ENCODE measurements at places on chromosomes 11 and 22.

GRCh38 chr11:69283446-69283845 lies 10.5 kb upstream of the MYEOV start:
- DNase-seq: no peak

GRCh38 chr22:21697880-21698279 lies 32.1 kb downstream of the PPIL2 start:
- DNase-seq: no peak

DNA sequence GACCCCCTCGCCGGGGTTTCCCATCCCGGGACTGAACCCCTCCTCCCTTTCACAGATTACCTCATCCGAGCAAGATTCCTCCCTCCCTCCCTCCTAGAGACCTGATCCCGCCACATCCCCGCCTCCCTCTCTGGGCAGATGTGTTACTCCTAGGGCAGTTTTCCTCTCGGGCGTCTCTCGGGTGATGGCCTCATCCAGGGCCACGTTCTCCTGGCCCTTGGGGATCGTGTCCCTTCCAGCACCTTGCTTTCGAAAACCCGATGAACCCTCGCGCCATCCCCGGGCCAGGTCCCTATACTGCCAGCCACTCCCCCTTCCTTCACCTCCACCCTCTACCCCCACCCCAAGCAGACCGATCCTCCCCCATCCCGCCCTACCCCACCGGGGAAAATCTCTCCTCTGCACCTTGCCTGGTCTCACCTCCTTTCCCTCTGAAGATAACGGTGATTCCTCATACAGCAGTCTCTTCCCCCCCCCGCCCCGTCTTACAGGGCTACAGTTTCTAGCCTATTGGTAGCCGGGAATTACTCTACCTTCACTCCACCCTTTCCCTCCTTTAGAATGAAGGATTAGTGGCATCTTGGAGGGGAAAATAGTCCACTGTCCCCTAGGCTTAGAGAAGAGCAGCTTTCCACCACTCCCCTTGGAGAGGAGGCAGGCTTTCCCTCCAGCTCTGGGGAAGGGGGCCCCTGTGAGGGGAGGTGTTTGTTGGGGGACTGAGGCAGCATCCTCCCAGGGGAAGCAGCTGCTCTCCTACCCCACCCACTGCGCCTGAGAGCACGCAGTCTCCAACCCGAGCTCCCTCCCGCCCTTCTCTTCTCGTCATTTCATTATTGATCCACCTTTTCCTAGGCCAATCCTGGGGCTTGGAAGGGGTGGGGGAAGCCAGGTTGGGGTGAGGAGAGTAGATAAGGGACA lies 1.2 kb downstream of the KMT2A start:
- DNase-seq: peak; percentile 25

- no peak for DNase-seq
Measured at GRCh38 chr11:120096369-120097191, 41.3 kb downstream of the TRIM29 start.

DNA sequence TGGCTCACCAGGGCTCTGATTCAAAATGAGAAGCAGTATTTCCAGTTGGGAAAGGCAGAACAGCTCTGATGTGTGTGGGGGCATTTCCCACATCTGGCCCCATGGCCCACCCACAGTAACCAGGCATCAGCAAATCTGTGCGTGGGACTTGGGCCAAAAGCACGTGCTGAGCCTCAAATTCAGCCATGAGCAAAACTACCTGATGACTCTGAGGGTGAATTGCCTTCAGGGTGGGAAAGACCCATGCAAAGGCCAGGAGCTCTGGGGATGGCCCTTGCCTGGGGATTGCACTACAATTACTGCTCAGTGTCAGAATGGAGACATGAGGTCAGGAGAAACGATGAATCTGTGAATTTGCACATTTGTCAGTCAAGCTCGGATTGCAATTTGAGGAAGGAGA lies 20.9 kb downstream of the TP53AIP1 start:
- DNase-seq: no peak

DNA sequence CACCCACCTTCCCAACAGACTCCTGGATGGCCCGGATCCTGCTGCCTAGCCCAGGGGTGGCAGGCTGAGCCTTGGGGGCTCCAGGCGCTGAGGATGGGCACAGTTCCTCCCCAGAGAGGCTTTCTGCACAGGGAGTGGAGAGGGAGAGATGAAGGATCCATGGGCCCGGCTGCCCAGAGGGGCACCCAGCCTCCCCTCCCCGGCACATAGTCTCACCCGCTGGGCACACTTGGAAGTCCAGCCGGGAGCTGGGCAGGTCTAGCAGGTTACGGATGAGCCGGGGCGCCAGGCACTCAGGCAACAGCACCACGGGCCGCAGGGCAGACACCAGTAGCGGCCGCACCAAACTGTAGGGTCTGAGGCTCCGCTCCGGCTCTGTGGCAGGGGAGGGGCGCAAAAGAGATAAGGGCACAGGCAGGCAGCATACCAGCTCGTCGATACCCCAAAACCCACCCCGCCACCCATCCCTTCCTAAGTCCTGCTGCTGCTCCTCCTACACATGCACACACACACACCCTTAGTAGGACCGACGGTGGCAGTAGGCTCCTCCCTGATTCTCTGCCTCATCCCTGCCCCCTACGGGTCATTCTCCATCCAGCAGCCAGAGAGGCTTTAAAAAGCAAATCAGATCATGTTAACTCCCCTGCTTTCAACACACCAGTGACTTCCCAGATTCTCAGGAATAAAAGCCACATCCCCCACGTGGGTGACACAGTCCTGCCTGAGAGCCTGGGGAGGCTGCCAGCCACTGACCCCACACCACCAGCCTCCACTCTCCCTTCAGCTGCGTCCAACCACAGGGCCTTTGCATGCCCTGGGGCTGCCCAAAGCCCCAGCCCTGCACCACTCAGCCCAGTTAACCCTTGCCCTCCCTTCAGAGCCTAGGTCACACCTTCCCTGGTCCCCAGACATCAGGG lies 6.5 kb upstream of the MFNG start:
- peak; percentile 44 for DNase-seq

DNA sequence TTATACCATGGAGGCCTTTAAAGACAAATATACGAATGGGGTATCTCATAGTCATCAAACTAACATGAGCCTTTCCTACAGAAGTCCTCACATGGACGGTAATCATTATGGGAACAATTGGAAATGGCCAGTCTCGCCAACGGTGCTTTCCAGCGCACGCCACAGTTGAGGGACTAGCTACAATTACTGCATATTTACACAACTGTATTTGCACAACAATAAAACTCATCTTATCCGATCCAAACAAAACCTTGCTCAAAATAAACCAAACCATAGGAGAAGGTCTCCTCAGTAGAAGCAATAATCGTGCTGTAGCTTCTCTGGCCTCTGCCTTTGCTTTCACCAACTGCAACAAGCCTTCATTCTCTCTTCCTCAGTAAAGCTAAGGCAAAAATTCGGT lies 5.9 kb downstream of the CADM1 start:
- no peak for DNase-seq

GRCh38 chr11:8262552-8263108 lies 1.0 kb downstream of the LMO1 start:
- peak; percentile 36 for DNase-seq

GRCh38 chr11:65435981-65436411 lies 13.4 kb downstream of the NEAT1 start:
- no peak for DNase-seq

DNA sequence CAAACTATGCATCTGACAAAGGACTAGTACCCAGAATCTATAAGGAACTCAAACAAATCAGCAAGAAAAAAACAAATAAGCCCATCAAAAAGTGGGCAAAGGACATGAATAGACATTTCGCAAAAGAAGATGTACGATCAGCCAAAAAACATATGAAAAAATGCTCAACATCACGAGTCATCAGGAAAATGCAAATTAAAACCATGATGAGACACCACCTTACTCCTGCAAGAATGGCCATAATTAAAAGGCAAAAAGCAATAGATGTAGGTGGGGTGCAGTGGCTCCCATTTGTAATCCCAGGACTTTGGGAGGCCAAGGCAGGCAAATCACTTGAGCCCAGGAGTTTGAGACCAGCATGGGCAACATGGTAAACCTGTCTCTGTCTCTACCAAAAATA lies 10.4 kb upstream of the OR10V1 start:
- DNase-seq: no peak

GRCh38 chr11:117789241-117789640 lies 7.8 kb downstream of the DSCAML1 start:
- DNase-seq: no peak

- DNase-seq: no peak
Measured at GRCh38 chr11:60844045-60844869, 2.3 kb downstream of the CCDC86 start.

- DNase-seq: no peak
Measured at GRCh38 chr22:31142285-31142684, 2.0 kb upstream of the PLA2G3 start.

GRCh38 chr11:29260939-29261705 lies 755.7 kb downstream of the KCNA4 start:
- no peak for DNase-seq

DNA sequence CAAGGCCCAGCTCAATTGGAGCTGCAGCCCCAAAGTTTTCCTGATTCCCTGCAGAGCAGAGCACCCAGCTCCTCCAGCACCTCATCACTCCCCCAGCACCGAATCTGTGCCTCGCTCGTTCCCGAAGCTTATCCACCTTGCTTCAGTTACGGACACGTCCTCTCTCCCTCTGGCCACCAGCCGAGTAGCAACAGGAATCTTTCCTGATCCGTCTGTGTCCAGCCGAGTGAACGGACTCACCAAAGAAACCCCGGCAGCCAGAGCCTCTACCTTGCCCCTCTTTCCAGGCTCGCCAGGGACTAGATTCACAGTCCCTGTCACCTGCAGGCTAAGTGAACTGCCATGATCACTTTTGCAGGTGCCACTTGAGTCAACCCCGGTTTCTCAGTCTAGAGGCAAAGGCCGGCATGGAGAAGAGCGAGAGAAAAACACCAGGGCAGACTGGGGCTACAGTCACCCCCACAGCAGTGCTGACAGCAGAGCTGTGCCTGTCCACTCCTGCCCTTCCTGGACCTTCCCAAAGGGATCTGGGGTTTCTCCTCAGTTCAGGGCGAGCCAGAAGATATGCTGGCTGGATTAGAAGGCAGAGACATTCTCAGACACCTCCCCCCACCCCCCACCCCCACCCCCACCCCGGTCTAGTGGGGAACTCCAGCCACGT lies 32.3 kb downstream of the BID start:
- no peak for DNase-seq

DNA sequence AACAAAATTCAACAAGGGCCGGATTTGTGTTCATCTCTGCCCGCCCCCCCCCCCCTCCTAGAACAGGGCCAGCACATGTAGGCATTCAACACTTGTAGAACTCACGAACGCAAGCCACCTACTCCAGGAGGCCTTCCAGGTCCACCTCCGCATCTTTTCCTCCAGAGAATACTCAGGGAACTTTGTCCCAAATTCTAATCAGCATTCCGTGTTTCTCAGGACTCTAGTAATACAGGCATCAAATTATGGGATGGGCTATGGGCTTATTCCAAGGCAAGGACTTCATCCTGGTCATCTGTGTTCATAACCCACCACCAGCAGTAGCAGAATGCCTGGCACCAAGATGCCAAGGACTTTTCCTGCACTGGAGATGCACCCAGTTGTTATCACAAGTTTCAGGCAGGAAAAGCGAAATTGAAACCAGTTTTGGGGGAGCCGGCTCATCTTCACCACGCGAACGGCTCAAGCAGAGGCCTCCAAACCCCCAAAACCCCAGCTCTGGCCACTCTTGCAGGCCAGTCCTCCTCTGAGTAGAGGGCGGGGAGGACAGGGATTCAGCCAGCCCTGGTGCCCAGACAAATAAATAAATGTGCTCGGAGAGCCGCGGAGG lies 462 bp downstream of the UBE2L6 start:
- DNase-seq: no peak

- DNase-seq: no peak
Measured at GRCh38 chr11:34006876-34007275, 44.7 kb upstream of the CAPRIN1 start.

DNA sequence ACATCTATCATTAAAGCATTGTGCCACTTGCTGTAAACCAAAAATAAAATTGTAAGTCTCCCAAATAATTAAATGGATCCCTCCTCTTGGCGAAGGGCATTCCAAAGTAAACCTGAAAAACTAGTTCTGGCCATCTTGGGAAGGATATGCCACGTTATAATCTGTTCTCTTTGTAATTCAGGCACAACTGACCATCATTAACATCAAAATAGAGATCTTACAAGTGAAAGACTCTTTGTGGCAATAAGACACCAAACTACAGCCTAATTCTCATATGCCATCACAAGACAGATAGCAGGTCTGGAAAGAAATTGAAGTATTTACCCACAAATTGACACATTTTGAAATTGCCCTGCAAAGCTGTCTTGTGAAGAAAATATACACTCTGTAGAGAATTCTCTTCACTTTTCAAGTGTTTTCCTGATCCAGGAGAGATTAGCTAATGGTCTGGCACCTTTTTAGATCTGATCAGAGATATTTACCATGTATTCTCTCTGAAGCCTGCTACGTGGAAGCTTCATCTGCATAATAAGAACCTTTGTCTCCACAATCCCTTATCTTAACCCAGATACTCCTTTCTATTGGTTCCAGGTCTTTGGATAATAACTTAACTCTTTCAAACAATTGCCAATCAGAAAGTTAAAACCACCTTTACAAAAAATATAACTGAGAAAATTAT lies 630.4 kb upstream of the CCDC179 start:
- no peak for DNase-seq

DNA sequence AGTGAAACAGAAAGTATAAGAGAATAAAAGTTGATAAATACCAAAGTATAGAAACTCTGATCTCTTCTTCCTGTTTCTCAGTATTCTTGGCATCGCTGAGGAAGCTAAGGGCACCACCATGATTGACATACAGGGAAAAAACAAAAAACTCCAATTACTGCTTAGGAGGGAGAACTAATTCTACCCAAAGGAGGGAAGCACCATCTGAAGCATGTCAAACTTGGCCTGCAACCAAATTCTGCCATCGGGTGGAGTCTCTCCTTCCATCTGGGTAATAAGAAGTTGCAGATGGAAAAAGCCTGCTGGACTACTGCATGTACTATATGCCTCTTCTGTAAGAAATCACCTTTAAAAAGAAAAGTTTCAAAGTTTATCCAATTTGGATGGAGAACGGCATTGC lies 30.5 kb upstream of the PPP2R1B start:
- no peak for DNase-seq

- no peak for DNase-seq
Measured at GRCh38 chr22:50053861-50054260, 4.2 kb downstream of the TTLL8 start.

DNA sequence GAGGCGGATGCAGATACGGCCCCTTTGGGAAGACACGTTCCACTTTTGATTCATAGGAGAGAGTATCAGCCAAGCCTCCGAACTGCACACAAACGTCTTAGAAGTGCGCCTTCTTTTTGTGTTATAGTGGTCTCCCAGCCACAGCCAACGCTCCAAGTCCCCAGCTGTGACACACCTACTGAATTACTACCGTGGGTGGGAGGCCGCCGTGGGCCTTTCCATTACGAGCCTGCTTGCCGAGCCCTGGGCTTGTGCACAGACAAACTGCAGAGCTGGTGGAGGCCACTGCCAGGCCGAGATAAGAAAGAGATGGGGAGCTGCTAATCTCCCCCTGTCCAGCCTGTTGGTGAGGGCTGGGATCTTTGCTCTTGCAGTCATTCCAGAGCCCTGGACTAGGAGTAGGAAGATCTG lies 761 bp downstream of the HMBS start:
- no peak for DNase-seq

GRCh38 chr11:132006884-132007580 lies 636.6 kb downstream of the NTM start:
- no peak for DNase-seq

All from activated T-cell treated with anti-CD3 and anti-CD28 coated beads for 48 hours (primary cell).